Smooth muscle cell of trachea (primary cell): ENCODE measurements at places on chromosomes 5 and 9. TPM values are rescaled to one million over a fixed set of nuclear protein-coding genes. Genes with fewer than 3 reads are reported as not detected.

Gene KIF24
- total RNA-seq = 0.50 and 3.2 TPM in 2 replicates

Gene PCDHA8
- under 0.01 and 0.15 TPM in 2 replicates for total RNA-seq

Gene RORB
- total RNA-seq = 0.87 and 1.5 TPM in 2 replicates

Gene HAVCR1
- 0.17 TPM in 1 of 2 replicates, not detected in the other for total RNA-seq

Gene LECT2
- not detected in 2 replicates for total RNA-seq

Gene RNF183
- total RNA-seq = not detected in 2 replicates

Gene TEK
- total RNA-seq = 6.4 and 9.3 TPM in 2 replicates

Gene FGF1
- total RNA-seq = 2.6 and 5.1 TPM in 2 replicates

Gene SLCO4C1
- total RNA-seq = not detected in 2 replicates

Gene HSPB3
- total RNA-seq = 0.33 TPM in 1 of 2 replicates, not detected in the other

Gene CRHBP
- total RNA-seq = under 0.01 and 3.5 TPM in 2 replicates

Gene PRELID2
- 20.2 and 20.7 TPM in 2 replicates for total RNA-seq

Gene ORM2
- not detected in 2 replicates for total RNA-seq

Gene FOXI1
- not detected in 2 replicates for total RNA-seq

Gene ENTR1
- 25.6 and 37.7 TPM in 2 replicates for total RNA-seq

Gene HRH2
- total RNA-seq = not detected in 2 replicates

Gene CTNND2
- not detected in 2 replicates for total RNA-seq

Gene GNA14
- 0.15 and 0.50 TPM in 2 replicates for total RNA-seq

Gene ACSL6
- total RNA-seq = 0.66 TPM in 1 of 2 replicates, not detected in the other

Gene ZMAT2
- 51.1 and 72.0 TPM in 2 replicates for total RNA-seq

Gene FCN1
- total RNA-seq = not detected in 2 replicates

Gene GDA
- total RNA-seq = not detected in 2 replicates

Gene SVEP1
- 30.8 and 150 TPM in 2 replicates for total RNA-seq

Gene CDH10
- under 0.01 and 0.83 TPM in 2 replicates for total RNA-seq

Gene HTR4
- total RNA-seq = not detected in 2 replicates

Gene MEF2C
- 10.4 and 14.1 TPM in 2 replicates for total RNA-seq

Gene ESM1
- total RNA-seq = 3.3 and 8.0 TPM in 2 replicates

Gene PSD2
- 0.17 TPM in 1 of 2 replicates, not detected in the other for total RNA-seq

Gene ST8SIA4
- total RNA-seq = 0.17 and 0.29 TPM in 2 replicates

Gene CEP72
- 3.6 and 4.5 TPM in 2 replicates for total RNA-seq

Gene PCDHB11
- total RNA-seq = 0.50 TPM in 1 of 2 replicates, not detected in the other

Gene SPATA9
- total RNA-seq = 0.29 and 0.33 TPM in 2 replicates
